Muscle of leg (tissue), 16 donors: ENCODE measurements at places on chromosomes 5 and 9. TPM values are rescaled to one million over a fixed set of nuclear protein-coding genes. Genes with fewer than 3 reads are reported as not detected.

SPATA31E1 gene
- polyA plus RNA-seq: not detected

CA9 gene
- polyA plus RNA-seq: 0.55 TPM

SLC25A51 gene
- 13.7 TPM for polyA plus RNA-seq

GRIA1 gene
- 0.74 TPM for polyA plus RNA-seq

MYOT gene
- polyA plus RNA-seq: 165 TPM

PRR7 gene
- polyA plus RNA-seq: 0.76 TPM

ZFP2 gene
- polyA plus RNA-seq: 2.5 TPM

FOXD4L5 gene
- 1.5 TPM for polyA plus RNA-seq

PCDHGA5 gene
- 1.6 TPM for polyA plus RNA-seq

TMEM252 gene
- 2.4 TPM for polyA plus RNA-seq

HMCN2 gene
- polyA plus RNA-seq: 4.3 TPM

ADAMTS12 gene
- 35.1 TPM for polyA plus RNA-seq

CSF1R gene
- polyA plus RNA-seq: 27.0 TPM

ARSI gene
- polyA plus RNA-seq: 11.7 TPM

SPOCK1 gene
- 3.0 TPM for polyA plus RNA-seq

CYLC2 gene
- polyA plus RNA-seq: not detected

SEC16A gene
- 42.6 TPM for polyA plus RNA-seq

RNF183 gene
- polyA plus RNA-seq: not detected

ZNF483 gene
- 0.47 TPM for polyA plus RNA-seq

FOXD4L4 gene
- 0.64 TPM for polyA plus RNA-seq

KCTD16 gene
- 0.13 TPM for polyA plus RNA-seq

GPR21 gene
- not detected for polyA plus RNA-seq

BTNL3 gene
- 1.7 TPM for polyA plus RNA-seq

GLDC gene
- 0.65 TPM for polyA plus RNA-seq

TAF11L13 gene
- not detected for polyA plus RNA-seq
